Esophagus squamous epithelium (tissue), 5 donors: ENCODE measurements at places on chromosomes 4 and X. TPM values are rescaled to one million over a fixed set of nuclear protein-coding genes. Genes with fewer than 3 reads are reported as not detected.

DNA sequence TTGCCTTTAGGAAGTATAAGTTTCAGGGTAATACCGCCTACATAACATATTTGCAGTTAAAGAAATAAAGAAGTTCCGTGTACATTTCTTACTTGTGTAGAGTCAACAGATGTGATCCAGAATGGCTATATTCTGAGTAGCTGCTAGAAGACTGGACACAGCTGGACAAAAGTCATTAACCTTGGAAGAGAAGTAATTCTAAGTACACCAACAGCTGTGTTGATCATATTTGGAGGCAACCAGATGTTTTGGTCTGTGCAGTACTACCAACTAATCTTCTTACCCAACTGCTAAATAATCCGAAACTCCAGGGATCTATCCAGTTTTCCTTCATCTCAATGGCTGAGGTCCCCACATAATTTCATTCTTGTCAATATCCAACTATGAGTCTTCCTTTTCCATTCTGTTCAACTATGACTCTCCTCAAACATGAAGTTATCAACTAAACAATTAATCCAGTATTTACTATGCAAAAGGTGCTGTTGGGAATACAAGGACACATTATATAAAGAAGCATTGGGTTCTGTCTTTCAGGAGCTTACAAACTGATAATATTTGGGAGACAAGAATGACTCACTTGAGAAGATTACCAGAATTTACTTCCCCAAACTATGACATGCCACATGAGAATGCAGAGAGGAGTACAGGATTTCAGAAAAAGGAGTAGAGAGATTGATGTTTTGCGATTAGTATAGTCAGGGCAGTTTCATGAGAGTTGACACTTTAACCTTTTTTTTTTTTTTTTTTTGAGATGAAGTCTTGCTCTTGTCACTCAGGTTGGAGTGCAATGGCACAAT lies 78.2 kb downstream of the COL4A6 start:
- H3K4me3 ChIP-seq, result no peak overlapping the region
- no peaks in the 10 kb centered on the region for H3K4me1 ChIP-seq
- H3K36me3 ChIP-seq, result no peaks in the 10 kb centered on the region
- H3K27me3 ChIP-seq, result no peaks in the 10 kb centered on the region
- no peak for DNase-seq

GRCh38 chr4:37742149-37742548 lies 56.0 kb upstream of the RELL1 start:
- no peaks in the 10 kb centered on the region for H3K36me3 ChIP-seq
- H3K27ac ChIP-seq, result no peak overlapping the region
- no peak overlapping the region for H3K4me3 ChIP-seq
- no peak for DNase-seq
- no peaks in the 10 kb centered on the region for H3K27me3 ChIP-seq

GRCh38 chr4:36704289-36704688 lies 422.9 kb downstream of the DTHD1 start:
- H3K4me3 ChIP-seq, result no peak overlapping the region
- H3K36me3 ChIP-seq, result no peaks in the 10 kb centered on the region
- DNase-seq, result no peak
- no peak overlapping the region for H3K27ac ChIP-seq
- H3K4me1 ChIP-seq, result no peaks in the 10 kb centered on the region

Gene TLR8
- 3.1 TPM for total RNA-seq

Gene PPEF2
- not detected for total RNA-seq
